Activated CD4-positive, CD25-positive, alpha-beta regulatory T cell treated with anti-CD3 and anti-CD28 coated beads, Interleukin-2, amount 50 U/mL, for 16 hours (primary cell): ENCODE measurements at places on chromosomes 13 and 19.

DNA sequence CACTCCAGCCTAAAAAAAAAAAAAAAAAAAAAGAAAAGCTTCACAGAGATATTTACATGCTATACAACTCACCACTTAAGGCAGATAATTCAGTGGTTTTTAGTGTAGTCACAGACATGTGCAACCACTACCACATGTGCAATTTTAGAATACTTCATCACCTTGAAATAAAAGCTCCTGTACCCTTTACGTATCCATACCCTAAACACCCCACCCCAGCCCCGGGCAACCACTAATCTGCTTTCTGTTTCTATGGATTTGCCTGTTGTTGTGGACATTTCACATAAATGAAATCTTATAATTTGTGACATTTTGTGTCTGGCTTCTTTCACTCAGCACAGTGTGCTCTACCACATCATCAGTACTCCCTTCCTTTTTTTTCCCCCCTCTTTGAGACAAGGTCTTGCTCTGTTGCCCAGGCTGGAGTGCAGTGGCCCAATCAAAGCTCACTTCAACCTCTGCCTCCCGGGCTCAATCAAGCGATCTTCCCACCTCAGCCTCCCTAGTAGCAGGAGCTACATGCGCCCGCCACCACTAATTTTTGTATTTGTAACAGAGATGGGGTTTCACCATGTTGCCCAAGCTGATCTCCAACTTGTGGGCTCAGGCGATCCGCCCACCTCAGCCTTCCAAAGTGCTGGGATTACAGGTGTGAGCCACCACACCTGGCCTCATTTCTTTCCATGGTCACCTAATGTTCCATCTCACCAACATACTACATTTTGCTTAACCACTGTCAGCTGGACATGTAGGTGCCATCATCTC lies 4.0 kb downstream of the DDX39A start:
- no peak for DNase-seq

DNA sequence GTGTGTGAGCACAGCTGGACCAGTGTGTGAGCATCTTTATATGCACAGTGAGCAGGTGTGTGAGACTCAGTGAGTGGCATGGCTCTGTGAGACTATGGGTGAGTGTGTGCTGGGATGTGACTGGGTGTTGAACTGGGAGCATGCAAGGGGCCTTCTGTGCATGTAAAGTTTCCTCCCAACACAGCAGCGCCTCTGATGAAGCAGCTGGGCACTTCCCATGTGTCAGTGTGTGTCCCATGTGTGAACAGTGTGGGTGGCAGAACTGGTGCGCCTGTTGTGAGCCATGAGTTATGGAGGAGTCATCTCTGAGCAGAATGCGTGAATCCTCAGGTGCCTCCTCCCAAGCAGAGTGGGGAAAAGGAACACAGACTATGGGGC lies 24.1 kb downstream of the LGALS16 start:
- no peak for DNase-seq

DNA sequence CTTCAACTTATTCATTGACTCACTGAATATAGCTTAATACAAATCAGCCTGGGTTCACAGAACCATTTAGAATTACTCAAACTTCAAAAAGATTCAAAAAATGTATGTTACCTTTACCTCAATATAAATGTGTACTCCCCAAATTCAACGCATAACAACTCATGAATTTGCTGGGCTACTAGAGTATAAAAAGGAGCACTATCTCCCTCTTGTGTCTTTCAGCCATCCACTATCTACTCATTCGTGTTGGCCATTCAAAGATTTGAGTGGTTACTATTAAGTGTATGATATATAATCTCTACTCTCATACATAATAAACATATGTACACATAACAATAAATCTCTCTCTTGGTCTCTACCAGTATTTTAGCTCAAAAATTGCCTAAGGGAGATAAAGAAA lies 20.3 kb downstream of the INTS6 start:
- DNase-seq: no peak

DNA sequence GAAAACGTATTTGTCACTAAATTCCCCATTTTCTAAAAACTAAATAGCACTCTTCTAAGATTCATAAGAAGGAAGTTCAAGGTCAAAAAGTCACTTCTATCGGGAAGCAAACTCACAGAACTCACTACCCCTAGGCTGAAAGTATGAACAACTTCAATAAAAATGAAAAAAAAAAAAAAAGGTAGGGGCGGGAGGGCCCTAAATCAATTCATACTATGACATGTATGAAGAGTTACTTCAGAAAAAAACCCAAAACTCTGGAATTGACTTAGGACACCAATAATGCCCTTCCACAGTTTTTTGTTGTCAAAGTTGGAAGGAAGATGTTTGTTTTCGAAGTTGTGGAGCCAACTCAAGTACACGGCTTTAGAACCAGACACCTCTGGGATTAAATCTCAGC lies 1.1 kb downstream of the SUCLA2 start:
- no peak for DNase-seq

GRCh38 chr13:70630247-70630646 lies 522.0 kb upstream of the KLHL1 start:
- DNase-seq: no peak

DNA sequence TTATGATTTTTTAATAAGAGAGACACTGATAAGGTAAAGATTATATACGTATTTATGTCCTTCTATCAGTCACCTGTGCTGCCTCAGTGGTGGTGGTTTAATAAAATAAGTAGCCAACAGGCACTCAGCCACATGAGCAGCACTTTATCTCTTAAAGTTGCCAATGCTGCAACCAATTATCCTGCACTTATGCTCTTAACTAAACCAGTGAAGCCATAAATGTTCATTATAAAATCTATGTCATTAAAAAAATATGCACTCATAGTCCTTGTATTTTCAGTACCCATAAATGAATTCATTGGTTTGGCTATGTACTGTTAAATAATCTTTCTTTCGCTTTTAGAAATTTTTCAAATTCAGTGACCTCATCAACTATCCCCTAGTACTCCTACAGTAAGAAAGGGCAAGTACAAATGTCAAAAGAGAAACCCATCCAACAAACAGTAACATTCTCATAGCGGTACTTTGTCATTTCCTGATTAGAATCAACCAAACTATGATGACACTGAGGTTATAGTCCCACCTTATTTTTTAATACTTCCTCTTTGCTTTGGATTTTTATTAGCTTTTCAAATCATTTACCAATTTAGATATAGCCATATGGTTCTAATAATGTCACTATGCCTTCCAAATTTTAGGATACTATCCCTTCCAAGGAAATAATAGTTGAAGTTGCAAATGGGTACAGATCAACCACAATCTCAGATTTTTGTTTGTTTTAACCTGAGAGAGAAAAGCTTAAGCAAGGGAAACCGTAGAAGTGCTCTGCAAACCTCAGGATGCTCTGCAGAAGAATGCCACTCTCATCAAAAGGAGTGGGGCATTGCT lies 190.9 kb downstream of the KLF12 start:
- no peak for DNase-seq

GRCh38 chr13:52713894-52714293 lies 25.7 kb downstream of the CNMD start:
- DNase-seq: no peak

GRCh38 chr19:18881491-18881890 lies 14.5 kb downstream of the CERS1 start:
- DNase-seq: no peak

- no peak for DNase-seq
These were observed 55.6 kb downstream of the RCBTB2 start for GRCh38 chr13:48477191-48477855.

GRCh38 chr13:50290186-50290585 lies 274.9 kb downstream of the KCNRG start:
- DNase-seq: no peak

GRCh38 chr19:49014123-49014869 lies 2.6 kb downstream of the LHB start:
- DNase-seq: no peak

DNA sequence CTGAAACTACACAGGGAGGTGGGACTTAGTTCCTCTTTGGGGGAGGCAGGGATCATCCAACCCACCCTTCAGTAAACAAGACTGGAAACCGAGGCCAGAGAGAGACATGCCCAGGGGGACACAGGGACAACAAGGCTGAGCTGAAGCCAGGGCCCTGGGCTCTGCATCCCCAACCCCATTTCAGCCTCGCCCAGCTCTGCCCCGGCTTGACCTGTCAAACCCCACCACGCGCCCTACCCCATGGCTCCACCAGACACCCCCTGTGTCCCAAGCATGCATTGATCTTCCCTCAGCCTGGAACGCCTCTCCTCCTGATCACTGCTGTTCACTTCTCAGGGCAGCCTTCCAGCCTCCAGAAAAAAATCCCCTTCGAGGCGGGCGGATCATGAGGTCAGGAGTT lies 2.0 kb upstream of the APC2 start:
- no peak for DNase-seq

- no peak for DNase-seq
These were observed 36.1 kb downstream of the HPN start for GRCh38 chr19:35077411-35078223.

- no peak for DNase-seq
These were observed 722 bp upstream of the ICAM1 start for GRCh38 chr19:10270180-10270615.

GRCh38 chr19:29467824-29468401 lies 57.9 kb upstream of the VSTM2B start:
- DNase-seq: no peak
